Muscle of leg (tissue), 16 donors: ENCODE measurements at places on chromosomes 13 and 19.

GRCh38 chr19:5313307-5313706, 27.3 kb downstream of the PTPRS start:
- H3K4me1 ChIP-seq = peaks cover 10% of the 10 kb centered on the region
- peaks cover 4% of the 10 kb centered on the region for H3K27me3 ChIP-seq
- no peak overlapping the region for H3K4me3 ChIP-seq
- DNase-seq = no peak
- H3K27ac ChIP-seq = no peak overlapping the region

GRCh38 chr13:94712287-94712811, at the start of gene SOX21:
Gene SOX21, minus strand, starts transcription at chr13:94712545. Its CDS starts 496 bp downstream, at chr13:94712049.
- H3K27ac ChIP-seq = no peak within 1 kb of the TSS
- H3K36me3 ChIP-seq = no peaks in the 10 kb centered on the region
- H3K4me3 ChIP-seq = peak within 1 kb of the TSS; percentile 22

- H3K4me1 ChIP-seq = no peaks in the 10 kb centered on the region
- no peak for DNase-seq
- H3K4me3 ChIP-seq = no peak overlapping the region
Observed at GRCh38 chr13:75813323-75813722, 177.2 kb downstream of the LMO7 start.

DNA sequence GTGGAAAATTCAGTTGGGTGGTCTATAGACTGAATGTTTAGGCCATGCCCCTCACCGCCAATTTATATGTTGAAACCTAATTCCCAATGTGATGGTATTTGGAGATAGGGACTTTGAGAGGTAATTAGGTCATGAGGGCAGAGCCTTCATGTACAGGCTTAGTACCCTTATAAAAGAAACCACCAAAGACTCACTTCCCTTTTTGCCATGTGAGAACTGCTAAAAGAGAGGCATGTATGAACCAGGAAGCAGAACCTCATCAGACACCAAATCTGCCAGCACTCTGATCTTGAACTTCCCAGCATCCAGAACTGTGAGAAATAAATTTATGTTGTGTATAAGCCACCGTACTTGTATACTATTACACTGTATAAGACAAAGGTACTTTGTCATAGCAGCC, 40.6 kb downstream of the UQCRFS1 start:
- H3K27me3 ChIP-seq = no peaks in the 10 kb centered on the region
- H3K4me1 ChIP-seq = no peaks in the 10 kb centered on the region
- no peaks in the 10 kb centered on the region for H3K36me3 ChIP-seq
- no peak overlapping the region for H3K27ac ChIP-seq
- DNase-seq = no peak

- H3K4me1 ChIP-seq = peaks cover 4% of the 10 kb centered on the region
- peak overlapping the region; percentile 7 for H3K4me3 ChIP-seq
- peak; percentile 74 for DNase-seq
- no peaks in the 10 kb centered on the region for H3K36me3 ChIP-seq
Observed at GRCh38 chr13:97018029-97018819, 23.9 kb upstream of the OXGR1 start.

GRCh38 chr19:48830088-48830487, 6.2 kb downstream of the HSD17B14 start:
- H3K27ac ChIP-seq = no peak overlapping the region
- no peak overlapping the region for H3K4me3 ChIP-seq
- peaks cover 34% of the 10 kb centered on the region for H3K36me3 ChIP-seq
- no peaks in the 10 kb centered on the region for H3K4me1 ChIP-seq
- DNase-seq = no peak

DNA sequence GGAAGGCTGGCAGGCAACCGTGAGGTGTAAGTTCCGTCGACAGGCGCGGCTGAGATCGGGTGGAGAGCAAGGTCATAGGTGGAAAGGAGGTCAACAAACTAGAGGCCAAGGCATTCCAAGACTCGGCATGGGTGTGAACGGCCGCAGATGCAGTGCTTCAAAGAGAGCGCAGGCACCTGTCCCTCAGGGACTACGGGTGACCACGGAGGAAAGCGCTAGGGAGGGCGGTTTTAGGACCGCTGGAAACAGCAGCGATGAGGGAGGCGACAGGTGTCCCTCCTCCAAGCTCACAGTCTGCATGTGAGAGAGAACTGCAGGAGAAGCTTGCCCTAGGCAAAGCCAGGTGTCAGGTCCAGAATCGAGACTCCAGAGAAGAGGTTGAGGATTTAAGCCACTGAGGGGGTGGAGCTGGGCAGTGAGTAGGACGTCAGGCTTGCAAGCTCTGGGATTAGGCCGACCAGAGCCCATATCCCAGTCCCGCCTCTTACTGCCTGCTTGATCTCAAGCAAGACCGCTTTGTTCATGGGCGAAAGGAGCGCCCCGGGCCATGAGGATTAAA, 1.6 kb upstream of the MLNR start:
- no peaks in the 10 kb centered on the region for H3K36me3 ChIP-seq
- peaks cover 15% of the 10 kb centered on the region for H3K4me1 ChIP-seq
- peaks cover 68% of the 10 kb centered on the region for H3K27me3 ChIP-seq

- peaks cover 27% of the 10 kb centered on the region for H3K4me1 ChIP-seq
- no peak overlapping the region for H3K27ac ChIP-seq
- no peaks in the 10 kb centered on the region for H3K27me3 ChIP-seq
- no peak for DNase-seq
- no peak overlapping the region for H3K4me3 ChIP-seq
- peaks cover 4% of the 10 kb centered on the region for H3K36me3 ChIP-seq
Observed at GRCh38 chr19:16618248-16618647, 9.8 kb downstream of the MED26 start.

GRCh38 chr13:22286338-22286737, 615.5 kb downstream of the FGF9 start:
- no peak overlapping the region for H3K4me3 ChIP-seq
- H3K36me3 ChIP-seq = no peaks in the 10 kb centered on the region
- H3K27me3 ChIP-seq = no peaks in the 10 kb centered on the region
- H3K4me1 ChIP-seq = peaks cover 7% of the 10 kb centered on the region

- no peaks in the 10 kb centered on the region for H3K4me1 ChIP-seq
- no peak overlapping the region for H3K27ac ChIP-seq
- no peaks in the 10 kb centered on the region for H3K36me3 ChIP-seq
- peaks cover 3% of the 10 kb centered on the region for H3K27me3 ChIP-seq
Observed at GRCh38 chr19:41706741-41707501, 1.5 kb upstream of the CEACAM5 start.

DNA sequence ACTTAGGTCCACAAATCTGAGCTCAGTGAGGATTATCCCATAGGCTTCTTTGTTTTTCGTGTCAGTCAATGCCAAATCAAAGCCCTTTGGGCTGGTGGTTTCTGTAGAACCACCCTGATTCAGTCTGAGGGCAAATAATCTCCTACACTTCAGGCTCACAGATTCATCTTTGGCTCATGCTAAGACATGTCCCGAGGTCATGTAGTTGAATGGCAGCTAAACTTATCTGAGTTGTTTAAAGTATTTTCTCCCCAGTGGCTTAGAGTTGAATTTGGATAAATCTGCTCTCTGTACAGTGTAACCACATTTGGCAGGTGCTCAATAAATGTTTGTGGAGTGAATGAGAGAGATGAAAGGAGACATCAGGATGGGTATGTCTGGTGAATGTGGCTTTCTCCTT, 13.1 kb upstream of the SLC25A42 start:
- no peaks in the 10 kb centered on the region for H3K27me3 ChIP-seq
- H3K4me1 ChIP-seq = no peaks in the 10 kb centered on the region
- H3K36me3 ChIP-seq = peaks cover 76% of the 10 kb centered on the region
- no peak overlapping the region for H3K4me3 ChIP-seq
- no peak overlapping the region for H3K27ac ChIP-seq
- DNase-seq = no peak

GRCh38 chr19:5288347-5288739, 52.3 kb downstream of the PTPRS start:
- no peak overlapping the region for H3K27ac ChIP-seq
- peaks cover 43% of the 10 kb centered on the region for H3K4me1 ChIP-seq
- DNase-seq = no peak
- H3K27me3 ChIP-seq = peaks cover 3% of the 10 kb centered on the region
- no peak overlapping the region for H3K4me3 ChIP-seq

- DNase-seq = no peak
- no peaks in the 10 kb centered on the region for H3K27me3 ChIP-seq
- peaks cover 55% of the 10 kb centered on the region for H3K4me1 ChIP-seq
- no peaks in the 10 kb centered on the region for H3K36me3 ChIP-seq
- peak overlapping the region; percentile 55 for H3K27ac ChIP-seq
- H3K4me3 ChIP-seq = no peak overlapping the region
Observed at GRCh38 chr13:29436721-29437280, 158.7 kb downstream of the SLC7A1 start.

- no peak for DNase-seq
- no peak overlapping the region for H3K27ac ChIP-seq
- H3K27me3 ChIP-seq = peaks cover 27% of the 10 kb centered on the region
- H3K4me3 ChIP-seq = no peak overlapping the region
- H3K36me3 ChIP-seq = peaks cover 25% of the 10 kb centered on the region
- H3K4me1 ChIP-seq = no peaks in the 10 kb centered on the region
Observed at GRCh38 chr19:2356036-2356646, 3.9 kb upstream of the TMPRSS9 start.

GRCh38 chr13:105282406-105283285, 1252.8 kb downstream of the EFNB2 start:
- no peak overlapping the region for H3K4me3 ChIP-seq
- H3K27ac ChIP-seq = no peak overlapping the region
- H3K36me3 ChIP-seq = no peaks in the 10 kb centered on the region
- H3K4me1 ChIP-seq = no peaks in the 10 kb centered on the region
- DNase-seq = peak; percentile 38
- H3K27me3 ChIP-seq = no peaks in the 10 kb centered on the region

DNA sequence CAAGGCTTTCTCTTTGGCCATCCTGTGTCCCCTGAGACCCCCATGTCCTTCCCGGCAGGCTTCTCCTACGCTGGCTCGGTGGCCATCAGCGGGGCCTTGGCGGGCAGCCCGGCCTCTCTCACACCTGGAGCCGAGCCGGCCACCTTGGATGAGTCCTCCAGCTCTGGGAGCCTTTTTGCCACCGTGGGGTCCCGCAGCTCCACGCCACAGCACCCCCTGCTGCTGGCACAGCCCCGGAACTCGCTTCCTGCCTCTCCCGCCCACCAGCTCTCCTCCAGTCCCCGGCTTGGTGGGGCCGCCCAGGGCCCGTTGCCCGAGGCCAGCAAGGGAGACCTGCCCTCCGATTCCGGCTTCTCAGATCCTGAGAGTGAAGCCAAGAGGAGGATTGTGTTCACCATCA, 14.2 kb downstream of the PLEKHJ1 start:
- H3K27me3 ChIP-seq = no peaks in the 10 kb centered on the region
- H3K4me3 ChIP-seq = no peak overlapping the region
- peaks cover 9% of the 10 kb centered on the region for H3K4me1 ChIP-seq
- H3K36me3 ChIP-seq = peaks cover 89% of the 10 kb centered on the region
- DNase-seq = no peak
- no peak overlapping the region for H3K27ac ChIP-seq

DNA sequence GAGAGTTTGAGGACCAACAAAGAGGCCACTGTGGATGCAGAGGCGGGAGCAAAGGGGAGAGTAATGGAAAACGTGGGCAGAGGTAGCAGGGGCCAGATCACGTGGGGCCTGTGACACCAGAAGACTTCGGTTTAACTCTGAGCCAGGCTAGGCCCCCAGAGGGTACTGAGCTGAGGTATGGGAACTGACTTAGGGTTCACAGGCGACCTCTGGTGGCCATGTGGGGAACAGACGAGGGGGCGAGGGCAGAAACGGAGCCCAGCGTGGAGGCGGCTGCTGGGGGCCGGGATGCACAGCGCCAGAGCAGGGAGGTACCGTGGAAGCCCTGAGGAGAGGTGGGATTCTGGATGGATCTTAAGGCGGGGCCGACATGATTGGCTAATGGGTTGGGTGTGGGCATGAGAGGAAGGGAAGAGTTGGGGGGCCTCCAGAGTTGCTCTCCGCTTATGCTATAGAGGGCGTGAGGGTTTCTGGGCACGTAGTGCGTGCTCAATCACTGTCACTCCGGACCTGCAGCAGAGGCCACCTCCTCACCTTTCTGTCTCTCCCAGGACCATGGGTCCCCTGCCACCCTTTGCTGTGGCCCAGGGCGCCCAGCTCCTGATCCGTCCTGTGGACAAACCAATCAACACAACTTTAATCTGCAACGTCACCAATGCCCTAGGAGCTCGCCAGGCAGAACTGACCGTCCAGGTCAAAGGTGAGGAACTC, 13.7 kb downstream of the PVR start:
- no peaks in the 10 kb centered on the region for H3K27me3 ChIP-seq
- peaks cover 18% of the 10 kb centered on the region for H3K4me1 ChIP-seq
- no peak overlapping the region for H3K4me3 ChIP-seq
- peak; percentile 61 for DNase-seq

DNA sequence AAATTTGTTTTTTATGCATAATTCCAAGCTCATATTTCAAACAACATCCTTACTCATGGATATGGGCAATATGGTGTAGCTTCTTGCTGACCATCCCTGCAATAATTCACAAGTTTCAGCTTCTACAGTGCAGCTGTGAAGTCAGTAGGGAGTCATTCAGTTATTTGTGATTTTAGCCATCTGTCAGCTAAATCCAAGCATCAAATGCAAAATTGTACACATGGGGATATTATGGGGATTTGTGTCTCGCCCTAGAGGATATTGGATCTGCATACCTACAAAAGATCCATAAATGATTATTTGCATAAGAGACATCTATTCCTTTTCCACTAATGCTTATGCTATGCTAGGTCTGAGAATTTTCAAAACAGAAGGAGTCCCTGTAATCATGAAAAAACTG, 217.9 kb upstream of the SLITRK5 start:
- no peak overlapping the region for H3K4me3 ChIP-seq
- no peaks in the 10 kb centered on the region for H3K27me3 ChIP-seq
- no peaks in the 10 kb centered on the region for H3K36me3 ChIP-seq
- no peak for DNase-seq

DNA sequence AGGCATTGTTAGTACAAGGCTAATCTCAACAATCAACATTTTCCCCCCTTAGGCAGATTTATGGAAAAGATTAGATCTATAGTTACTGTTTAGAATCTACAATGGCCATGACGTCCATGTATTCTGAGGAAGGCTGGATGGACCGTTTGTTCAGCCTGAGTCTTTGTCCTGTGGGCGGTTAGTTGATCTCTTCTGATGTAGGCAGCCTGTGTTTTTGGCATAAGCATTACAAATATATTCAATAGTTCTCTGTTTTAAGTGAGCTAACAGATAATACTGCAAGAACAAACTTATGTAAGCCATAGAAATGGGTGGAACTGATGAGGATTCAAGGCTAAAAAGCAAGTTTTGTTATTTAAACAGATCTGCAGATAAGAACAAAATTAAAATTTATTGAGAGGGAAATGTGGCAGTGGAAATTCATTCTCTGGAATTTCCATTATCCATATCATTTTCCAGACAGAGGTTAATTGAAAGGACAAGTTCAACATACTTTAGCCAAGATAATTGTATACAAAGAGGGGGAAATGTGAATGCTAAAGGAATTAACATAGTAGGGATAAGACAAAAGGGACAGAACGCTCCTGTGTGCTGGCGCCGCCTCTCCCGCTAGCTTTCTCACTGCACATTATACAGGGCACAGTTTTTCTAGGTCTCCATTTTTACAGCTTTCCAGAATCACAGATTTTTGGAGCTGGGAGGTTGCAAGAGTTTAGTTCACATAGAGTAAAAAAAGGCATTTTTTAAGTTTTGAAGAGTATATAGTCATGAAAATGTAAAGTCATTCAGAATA, 48.6 kb downstream of the FAM124A start:
- H3K4me3 ChIP-seq = no peak overlapping the region
- H3K27me3 ChIP-seq = no peaks in the 10 kb centered on the region
- H3K4me1 ChIP-seq = no peaks in the 10 kb centered on the region
- peak; percentile 72 for DNase-seq

GRCh38 chr19:50361290-50362029, 4.0 kb downstream of the NAPSA start:
- peaks cover 8% of the 10 kb centered on the region for H3K27me3 ChIP-seq
- H3K27ac ChIP-seq = no peak overlapping the region
- no peak for DNase-seq
- H3K4me3 ChIP-seq = no peak overlapping the region

GRCh38 chr13:73171926-73172325, 113.1 kb downstream of the KLF5 start:
- H3K27me3 ChIP-seq = no peaks in the 10 kb centered on the region
- H3K36me3 ChIP-seq = no peaks in the 10 kb centered on the region
- H3K4me1 ChIP-seq = no peaks in the 10 kb centered on the region
- no peak overlapping the region for H3K27ac ChIP-seq
- DNase-seq = no peak
